ENCODE measurements at places on chromosomes 7 and 10.

- DNase-seq, result no peak
These were observed 7.7 kb downstream of the VWA2 start for GRCh38 chr10:114246679-114247305.

DNA sequence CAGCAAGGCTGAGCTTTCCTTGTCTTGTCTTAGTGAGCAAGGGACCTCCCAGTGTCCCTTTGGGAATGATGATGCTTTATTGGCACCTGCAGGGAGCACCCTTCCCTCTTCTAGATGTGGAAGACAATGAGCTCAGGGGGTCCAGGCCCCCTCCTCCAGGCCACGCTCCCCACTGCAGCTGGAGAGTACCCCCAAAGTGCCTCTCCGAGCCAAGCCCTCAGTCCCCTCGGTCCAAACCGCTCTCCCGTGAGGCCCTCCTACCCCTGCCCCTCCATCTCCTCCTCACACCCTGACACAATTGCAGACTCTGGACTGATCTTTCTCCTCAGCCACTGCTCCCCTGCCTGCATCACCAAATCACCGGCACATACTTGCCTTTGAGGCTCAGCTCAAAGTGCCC lies 16.7 kb downstream of the RBP3 start:
- no peak for DNase-seq

DNA sequence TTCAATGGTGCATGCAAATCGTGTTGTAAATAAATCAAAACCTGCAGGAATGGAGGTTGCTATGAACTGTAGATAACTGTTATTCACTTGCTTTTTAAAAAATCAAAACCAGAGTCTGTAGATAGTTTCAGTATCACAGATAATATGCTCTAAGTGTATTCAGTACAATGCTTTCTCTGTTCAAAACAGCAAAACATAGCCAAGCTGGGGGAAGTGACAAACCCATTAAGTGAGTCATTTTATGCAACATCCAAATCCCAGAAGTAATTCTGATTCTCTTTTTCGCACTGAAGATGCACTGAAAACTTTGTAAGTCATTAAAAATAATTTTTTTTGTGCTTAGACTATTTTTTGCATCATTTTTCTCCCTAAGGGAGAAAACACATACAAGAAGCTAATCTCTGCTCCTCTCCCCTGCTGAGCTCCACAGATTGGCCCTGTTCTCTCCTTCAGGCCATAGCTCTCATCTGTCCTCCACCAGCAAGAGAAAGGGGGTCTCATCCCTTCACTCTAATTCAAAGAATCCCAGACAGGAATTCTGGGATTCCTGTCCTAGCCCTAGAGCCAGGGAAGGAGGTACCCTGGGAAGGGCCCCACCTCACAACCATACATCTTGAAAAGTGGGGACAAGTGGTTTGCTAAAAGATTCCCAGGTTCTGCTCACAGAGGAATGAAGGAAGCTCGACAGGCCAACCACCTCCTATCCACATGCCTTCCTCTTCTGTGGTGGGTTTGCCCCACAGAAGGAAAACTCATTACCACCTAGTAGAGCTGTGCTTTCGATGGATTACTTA lies 4.9 kb downstream of the PRTFDC1 start:
- DNase-seq, result no peak

DNA sequence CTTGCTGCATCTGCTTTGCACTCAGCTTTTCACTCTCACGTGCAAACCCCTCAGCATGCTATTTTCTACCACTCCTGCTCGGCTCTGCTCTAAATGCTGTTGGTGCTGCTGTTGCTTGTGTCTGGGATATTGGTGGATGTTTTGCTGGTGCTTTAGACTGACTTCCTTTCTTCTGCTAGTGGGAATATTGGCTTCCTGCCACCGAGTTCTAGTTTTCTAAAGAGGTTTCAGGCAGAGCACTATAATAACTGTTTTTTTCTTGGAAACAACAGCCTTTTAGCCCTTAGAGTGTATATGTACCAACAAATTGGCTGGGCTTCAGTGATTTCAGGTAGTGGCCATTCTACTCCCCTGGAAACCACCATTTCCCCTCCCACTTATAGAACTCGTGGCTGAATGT lies 27.8 kb downstream of the TMEM236 start:
- no peak for DNase-seq

DNA sequence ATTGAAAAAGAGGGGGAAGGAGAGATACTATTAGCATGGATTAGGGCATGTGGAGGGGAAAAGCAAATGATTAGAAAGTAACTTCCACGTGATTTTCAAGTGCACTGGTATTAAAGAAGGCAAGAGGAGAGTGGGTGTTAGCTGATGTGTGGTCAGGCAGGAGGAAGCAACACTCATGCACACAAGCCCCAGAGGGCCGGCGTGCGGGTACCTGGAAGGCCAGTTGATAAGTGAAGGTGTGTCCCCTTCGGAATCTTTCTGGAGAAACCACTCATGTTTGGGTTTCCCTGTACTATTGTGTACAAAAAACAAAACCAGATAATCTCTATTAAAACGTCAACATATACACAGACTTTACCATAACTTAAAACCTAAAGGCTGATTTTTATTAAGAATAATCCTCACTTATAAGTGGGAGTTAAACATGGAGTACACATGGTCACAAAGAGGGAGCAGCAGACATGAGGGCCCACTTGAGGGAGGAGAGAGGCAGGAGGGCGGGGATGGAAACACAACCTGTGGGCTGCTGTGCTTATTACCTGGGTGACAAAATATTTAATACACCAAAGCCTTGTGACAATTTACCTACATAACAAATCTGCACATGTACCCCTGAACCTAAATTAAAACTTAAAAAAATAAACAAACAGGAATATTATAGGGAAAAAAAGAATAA lies 98.9 kb downstream of the SVIL start:
- DNase-seq, result no peak

GRCh38 chr7:112147793-112148361 lies 58.3 kb downstream of the DOCK4 start:
- no peak for DNase-seq

DNA sequence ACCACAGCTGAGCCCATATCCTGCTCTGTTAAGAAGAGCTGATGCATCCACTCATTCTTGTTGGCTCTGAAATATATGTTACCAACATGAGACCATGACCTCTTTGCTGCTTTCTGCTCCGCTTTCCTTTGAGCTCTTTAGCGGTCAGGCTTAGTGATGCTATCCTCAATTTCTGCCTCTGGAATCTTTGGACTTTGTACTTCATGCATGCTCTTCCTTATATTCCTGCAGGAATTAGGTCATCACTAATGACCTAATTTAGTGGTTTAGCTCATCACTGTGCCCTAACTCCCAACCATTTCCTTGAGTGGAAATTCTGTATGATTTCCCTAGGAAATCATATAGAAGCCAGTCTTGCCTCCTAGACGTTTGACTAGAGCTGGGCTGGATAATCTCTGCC lies 119.5 kb downstream of the AOAH start:
- no peak for DNase-seq

DNA sequence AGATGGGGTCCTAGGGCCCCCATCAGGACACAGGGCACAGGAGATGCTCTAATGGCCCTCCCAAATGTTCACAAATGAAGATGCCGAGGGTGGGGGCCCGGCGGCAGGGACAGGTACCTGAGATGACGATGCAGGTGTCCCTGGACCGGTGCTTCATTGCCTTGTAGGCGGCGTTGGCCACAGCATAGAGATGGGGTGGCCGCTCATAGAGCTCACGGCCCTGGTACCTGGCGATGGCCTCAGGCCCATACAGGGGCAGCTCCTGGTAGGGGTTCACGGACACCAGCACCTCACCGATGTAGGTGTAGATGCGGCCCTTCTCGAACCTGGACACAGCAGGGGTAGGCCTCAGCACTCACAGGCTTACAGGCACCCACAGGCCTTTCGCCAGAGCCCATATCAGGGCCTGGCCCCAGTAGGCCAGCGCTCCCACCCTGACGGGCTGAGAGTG lies 2.0 kb downstream of the MYO1G start:
- no peak for DNase-seq

GRCh38 chr10:126904818-126905701 lies at the start of gene DOCK1:
Gene DOCK1 (plus strand): TSS chr10:126905428. CDS start chr10:126905518, 90 bp downstream.
- DNase-seq, result peak; percentile 7

- DNase-seq, result no peak
These were observed 122.7 kb upstream of the TMEM72 start for GRCh38 chr10:44788147-44789129.

- DNase-seq, result no peak
These were observed 12.5 kb upstream of the PODXL start for GRCh38 chr7:131568970-131569369.

DNA sequence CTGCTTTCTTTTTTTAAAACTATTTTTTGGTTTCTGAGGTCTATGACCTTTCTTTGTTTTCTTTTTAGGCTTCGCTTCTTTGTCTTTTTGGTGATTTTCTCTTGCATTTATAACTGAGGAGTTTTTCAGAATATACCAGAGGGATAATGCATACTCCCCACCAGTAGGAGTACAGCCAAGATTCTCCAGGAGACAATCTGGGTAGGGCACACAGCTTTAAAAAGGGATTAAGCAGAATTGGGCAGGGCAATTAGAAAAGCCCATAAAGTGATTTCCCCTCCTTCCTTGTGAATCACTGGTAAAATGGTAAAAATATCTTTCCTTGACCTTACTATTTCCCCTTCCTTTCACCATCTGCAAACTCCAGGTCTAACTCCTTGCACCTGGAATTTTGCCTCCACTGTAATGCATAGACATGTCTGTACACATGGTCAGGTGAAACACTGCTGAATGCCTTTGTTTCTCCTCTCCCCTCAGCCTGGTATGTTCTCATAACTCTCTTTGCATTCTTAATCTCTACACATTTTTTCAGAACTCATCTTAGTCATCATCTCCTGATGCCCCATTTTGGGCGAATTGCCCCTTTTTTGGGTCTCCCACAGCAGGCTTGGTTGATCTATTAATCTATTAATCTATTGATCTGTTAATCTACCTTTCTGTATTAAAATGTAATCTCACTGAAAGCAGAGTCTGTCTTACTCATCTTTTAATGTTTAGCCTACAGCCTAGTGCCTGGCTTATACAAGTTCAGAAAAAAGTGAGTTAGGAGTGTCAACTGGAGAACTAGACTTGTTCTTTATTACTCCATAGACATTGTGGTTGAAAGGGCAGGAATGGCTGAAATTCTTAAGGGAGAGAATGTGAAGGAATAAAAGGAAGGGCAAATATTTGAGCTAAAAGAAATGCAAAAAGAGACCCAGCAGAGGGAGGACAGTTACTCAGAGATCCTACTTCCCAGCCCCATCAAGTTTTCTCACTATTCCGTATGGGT lies 64.6 kb downstream of the MDFIC start:
- no peak for DNase-seq

GRCh38 chr10:100637785-100638184 lies 102.0 kb downstream of the HIF1AN start:
- DNase-seq, result no peak

DNA sequence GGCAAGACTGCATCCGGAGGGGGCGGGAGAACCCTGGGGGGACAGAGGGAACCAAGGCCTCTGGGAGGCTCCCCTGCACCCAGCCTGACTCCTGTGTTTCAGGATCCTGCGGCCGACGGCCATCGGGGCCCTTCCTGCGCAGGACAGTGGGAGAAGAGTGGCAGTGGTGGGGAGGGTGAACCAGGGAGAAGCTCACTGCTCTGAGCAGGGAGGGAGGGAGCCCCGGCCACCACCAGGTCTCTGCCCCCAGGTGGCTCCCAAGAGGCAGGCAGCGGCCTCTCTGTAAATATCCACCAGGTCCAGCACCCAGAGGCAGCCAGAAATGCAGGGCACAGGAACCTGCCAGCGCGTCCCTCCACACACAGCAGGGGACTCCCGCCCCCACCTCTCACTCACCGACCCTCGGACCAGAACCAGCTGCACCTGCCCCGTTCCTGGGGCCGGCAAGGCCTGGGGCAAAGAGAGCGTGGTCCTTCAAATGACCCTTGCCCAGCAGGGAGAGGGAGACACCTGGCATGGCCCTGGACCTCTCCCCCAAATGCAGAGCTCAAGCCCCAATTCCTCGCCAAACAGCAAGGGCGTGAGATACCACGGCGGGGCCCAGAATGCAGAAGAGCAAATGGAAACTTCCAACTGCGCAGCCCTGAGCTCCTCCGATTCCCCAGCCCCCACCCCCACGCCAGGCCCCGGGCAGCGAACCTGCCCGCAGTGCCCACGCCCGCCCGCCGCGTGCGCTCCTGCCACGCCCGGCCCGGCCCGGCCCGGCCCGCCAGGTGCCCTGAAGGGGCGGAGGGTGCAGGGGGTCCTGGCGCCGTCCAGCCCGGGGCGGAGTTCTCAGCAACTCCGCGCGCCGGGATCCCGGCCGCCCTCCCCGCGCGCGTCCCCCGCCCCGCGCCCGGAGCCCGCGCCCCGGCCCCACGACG lies 805 bp downstream of the RASGEF1A start:
- no peak for DNase-seq

GRCh38 chr10:49119746-49120145 lies 4.4 kb upstream of the VSTM4 start:
- no peak for DNase-seq

GRCh38 chr10:35745617-35746403 lies 103.7 kb upstream of the FZD8 start:
- no peak for DNase-seq

DNA sequence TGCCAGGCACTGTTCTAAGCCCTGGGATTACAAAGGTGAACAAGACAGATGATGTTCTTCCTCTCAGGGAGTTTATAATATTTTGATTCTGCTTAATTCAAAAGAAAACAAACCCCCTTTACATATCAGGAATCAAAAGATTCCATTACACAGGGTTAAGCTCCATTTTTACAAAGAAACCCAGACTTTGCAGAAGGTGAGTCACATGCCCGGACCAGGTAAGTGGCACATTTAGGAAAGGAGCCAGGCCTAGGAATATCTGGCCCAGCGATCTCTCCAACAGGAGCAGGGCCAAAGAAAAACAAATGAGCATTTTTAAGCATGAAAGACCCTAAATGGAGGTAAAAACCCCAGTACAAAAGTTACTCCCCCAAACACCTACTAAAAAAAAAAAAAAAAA lies 1.1 kb downstream of the STN1 start:
- DNase-seq, result no peak

GRCh38 chr7:2508327-2509215 lies 11.0 kb upstream of the LFNG start:
- no peak for DNase-seq

GRCh38 chr7:138345567-138345966 lies 114.5 kb upstream of the TRIM24 start:
- no peak for DNase-seq

- no peak for DNase-seq
These were observed 15.2 kb upstream of the GJC3 start for GRCh38 chr7:99944497-99945070.

GRCh38 chr10:70847659-70848360 lies 32.1 kb downstream of the SGPL1 start:
- no peak for DNase-seq

DNA sequence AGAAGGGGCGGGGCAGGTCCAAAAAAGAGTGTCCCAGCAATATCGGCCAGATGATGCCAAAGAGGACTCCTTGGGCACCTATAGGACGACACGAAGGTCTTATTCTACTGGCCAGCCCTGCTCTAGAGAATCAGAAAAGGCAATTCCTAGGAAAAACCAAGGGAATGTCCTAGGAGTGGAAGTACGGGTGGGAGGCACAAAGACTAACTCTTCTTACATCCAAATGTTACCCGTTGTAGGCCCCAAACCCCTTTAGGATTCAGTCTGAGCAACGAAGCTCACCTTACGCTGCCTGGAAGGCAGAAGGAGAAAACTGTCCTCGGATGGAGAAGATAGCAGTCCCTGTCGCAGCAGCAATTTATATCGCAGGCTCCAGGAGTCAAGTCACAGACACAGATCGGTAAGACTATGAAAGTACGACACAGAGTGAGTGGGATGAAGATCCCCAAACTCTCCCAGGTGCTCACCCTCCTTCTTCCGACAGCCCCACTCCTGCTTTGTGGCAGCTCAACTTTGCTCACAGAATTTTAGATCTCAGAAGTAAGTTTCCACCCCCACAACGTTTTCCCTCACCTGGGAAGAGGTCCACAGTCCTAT lies 558 bp downstream of the TCTN3 start:
- no peak for DNase-seq
